ENCODE measurements at places on chromosomes 13 and 19.

DNA sequence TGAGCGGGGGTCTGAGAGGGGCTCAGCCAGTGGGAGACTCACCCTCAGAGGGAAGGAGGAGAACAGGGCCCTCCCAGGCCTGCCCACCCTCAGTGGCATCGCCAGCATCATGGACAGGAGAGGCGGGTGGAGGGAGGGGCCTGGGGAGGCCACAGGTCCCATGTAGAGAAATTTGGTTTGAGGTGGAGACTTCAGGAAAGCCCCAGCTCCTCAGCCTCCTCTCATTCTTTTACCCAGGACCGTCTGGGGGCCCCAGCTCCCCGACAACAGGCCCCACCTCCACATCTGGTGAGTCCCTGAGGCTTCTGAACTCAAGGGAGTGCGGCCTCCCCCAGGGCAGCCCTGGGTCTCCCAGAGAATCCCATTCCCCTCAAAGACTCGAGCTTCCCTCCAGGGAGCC is 3.1 kb downstream of the LILRB1 start:
- DNase-seq, result no peak

DNA sequence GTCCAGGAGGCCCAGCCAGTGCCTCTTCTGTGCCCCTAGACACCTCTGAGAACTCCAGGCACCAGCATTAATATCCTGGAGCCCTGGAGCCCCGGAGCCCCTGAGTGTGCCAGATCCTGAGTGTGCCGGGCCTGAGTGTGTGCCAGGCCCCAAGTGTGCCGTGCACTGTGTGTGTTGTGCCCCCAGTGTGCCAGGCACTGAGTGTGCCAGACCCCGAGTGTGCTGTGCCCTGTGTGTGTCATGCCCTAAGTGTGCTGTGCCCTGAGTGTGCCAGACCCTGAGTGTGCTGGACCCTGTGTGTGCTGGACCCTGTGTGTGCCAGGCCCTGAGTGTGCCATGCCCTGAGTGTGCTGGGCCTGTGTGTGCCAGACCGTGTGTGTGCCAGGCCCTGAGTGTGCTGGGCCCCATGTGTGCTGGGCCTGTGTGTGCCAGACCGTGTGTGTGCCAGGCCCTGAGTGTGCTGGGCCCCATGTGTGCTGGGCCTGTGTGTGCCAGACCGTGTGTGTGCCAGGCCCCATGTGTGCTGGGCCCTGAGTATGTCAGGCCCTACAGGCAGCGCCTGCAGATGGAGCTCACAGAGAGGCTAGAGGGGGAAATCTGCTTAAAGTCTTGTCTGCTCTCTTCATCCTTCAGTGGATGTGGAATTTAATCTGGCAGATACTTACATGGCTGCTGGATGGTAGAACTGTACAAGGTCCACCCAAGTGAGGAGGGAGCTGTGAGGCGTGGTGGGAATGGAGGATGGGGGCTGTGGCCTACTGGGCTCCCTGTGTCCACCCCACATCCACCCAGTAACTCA is 53.9 kb downstream of the C13orf46 start:
- DNase-seq, result no peak

DNA sequence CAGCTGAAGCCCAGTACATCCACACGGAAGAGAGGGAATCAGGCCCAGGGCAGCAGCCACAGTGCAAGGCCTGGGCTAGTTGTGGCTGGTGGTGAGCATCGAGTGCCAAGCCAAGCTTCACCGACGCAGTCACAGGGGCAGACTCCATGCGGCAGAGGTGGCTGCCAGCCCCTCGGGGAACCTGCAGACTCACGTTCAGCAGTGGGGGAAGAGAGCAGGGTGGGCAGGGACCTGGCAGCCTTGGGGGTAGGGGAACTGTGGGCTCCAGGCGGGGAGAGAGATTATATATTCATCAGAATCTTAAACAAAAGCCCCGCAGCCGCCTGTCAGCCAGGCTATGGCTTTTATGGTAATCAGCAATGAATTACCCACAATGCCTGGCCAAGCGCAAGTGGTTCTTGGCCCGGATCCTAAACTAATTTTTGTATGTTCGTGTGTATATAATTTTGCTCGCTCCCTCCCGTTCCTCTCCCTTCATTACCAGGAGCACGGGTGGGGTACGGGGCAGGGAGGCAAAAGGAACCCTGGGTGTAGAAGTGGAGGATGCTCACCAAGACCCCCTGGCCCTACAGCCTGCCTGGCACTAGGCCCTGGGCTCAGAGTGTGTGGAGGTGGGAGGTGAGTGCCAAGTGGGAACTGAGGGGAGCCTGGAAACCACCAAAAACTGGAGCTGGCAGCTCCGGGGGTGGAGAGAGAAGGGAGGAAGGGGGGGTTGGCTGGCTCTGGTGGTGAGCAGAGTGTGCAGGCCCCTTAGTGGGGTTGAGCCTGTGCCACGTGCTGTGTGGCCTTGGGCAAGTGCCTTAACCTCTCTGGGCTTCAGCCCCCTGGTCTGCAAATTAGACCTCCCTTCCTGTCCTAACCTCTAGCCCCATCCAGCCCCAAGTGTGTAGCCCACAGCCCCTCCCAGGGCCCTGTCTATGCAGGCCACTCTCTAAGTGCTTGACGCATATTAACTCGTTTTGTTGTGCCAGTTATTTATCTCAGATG is 31.9 kb downstream of the PTPRS start:
- no peak for DNase-seq

DNA sequence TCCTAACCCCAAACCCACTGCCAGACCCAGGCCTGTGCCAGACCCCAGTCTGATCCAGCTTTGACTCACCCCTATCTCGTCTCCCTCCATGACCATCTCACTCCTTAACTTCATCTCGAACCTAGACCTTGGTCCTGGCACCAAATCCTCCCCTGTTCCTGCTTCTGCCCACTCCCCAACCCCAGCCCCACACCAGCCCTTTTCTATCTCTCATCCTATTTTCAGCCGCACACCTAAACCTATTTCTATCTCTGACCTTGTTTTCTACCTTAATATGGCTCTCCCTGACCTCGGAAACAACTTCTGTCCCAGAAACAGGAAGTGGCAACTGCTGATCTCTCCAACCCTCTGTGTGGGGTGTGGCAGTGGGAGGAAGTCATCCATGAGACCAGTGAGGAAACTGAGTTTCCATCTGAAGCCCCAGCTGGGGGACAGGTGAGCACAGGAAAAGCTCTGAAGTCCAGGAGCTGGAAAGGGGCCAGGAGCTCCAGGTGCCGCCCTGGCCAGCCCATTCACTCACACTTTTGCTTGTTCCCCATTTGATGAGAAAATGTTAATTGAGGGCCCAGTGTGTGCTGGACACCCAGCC is 13.7 kb downstream of the PTH2 start:
- DNase-seq, result no peak

Data from activated T-cell treated with anti-CD3 and anti-CD28 coated beads, Interleukin-2, amount 50 U/mL, for 72 hours (primary cell).